ENCODE measurements at places on chromosomes 6 and 20.
A peak's percentile ranks its signal among the peaks of the same experiment; 100 is the strongest.

DNA sequence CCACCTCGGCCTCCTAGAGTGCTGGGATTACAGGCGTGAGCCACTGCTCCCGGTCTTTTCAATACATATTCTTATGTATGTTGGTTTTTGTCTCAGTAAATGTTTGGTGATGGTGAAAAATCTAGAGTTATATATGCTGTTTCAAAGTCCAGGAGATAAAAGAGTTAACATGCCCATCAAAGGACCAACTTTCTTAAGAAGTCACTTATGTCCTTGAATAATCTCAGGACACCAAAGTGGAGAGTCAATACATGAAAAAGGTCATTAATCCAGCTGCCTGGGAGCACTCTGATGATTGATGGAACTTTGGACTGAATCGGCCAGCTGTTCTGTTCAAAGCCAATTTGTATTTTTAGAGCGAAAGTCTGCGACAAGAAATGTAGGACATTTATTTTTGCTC is 59.8 kb upstream of the HDAC2 start:
- DNase-seq: no peak

DNA sequence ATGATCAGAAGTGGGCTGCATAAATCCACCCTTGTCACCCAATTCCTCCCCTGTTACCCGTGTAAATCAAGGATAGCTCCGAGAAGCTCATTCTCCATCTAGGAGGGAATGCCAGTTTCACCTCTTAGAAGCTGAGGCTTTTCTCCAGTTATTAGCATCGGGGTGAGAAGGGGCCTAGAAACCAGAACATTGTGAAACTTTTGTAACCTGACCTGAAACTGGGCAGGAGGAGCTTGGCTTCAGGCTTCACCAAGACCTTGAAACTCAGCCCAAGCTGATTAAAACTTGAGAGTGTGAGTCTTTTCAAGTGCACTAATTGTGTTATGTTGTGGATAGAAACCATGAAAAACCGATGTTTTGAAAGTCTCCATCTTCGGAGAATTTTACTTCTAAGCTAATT is 103.1 kb downstream of the BMP2 start:
- DNase-seq: no peak

- DNase-seq: no peak
Observed at GRCh38 chr6:145878591-145879295, 64.1 kb upstream of the FBXO30 start.

GRCh38 chr6:132719736-132720448 is 6.0 kb upstream of the VNN1 start:
- DNase-seq: no peak

- no peak for DNase-seq
Observed at GRCh38 chr6:143527677-143528076, 16.2 kb upstream of the FUCA2 start.

- DNase-seq: no peak
Observed at GRCh38 chr6:44674226-44675155, 287.0 kb downstream of the CDC5L start.

- no peak for DNase-seq
Observed at GRCh38 chr6:43942011-43942442, 172.0 kb downstream of the VEGFA start.

- DNase-seq: no peak
Observed at GRCh38 chr6:132734694-132735236, 20.9 kb upstream of the VNN1 start.

DNA sequence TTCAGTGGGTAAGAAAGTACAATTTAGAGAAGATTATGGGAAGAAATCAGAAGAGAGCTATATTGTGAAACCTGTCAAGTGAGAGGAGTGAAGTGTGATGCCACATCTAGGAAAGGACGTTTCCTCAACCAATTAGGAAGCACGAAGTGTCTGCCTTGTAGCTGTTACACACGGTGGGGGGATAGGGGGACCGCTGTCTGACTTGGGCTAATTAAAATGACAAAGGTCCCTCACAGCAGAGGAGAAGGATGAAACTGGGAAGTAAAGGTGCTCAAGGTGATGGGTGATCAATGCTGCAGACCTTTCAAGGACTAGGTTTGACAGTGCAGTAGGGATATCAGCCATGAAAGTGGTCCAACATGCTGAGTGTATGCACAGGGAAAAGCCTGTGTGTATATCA is 181.1 kb upstream of the PRSS16 start:
- no peak for DNase-seq

DNA sequence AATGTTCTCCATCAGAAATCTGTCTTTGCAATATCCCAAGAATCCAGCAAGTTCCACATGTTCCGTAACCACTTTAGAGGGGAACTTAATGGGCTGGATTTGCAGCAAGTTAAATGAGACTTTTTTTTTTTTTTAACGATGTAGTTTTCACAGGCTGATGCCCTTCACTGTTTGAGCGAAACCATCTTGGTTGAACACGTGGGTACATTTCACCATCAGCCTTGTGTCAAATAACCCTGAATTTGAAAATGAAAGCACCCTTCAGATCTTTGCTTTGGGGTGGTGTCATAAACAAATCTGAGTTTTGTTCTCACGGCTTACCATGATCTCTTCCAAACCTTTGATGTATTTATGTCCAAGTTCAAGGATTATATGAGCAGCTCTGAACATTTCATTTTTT is 73.7 kb upstream of the EXOC2 start:
- no peak for DNase-seq

- peak; percentile 37 for DNase-seq
Observed at GRCh38 chr20:49534255-49534712, 33.7 kb downstream of the PTGIS start.

DNA sequence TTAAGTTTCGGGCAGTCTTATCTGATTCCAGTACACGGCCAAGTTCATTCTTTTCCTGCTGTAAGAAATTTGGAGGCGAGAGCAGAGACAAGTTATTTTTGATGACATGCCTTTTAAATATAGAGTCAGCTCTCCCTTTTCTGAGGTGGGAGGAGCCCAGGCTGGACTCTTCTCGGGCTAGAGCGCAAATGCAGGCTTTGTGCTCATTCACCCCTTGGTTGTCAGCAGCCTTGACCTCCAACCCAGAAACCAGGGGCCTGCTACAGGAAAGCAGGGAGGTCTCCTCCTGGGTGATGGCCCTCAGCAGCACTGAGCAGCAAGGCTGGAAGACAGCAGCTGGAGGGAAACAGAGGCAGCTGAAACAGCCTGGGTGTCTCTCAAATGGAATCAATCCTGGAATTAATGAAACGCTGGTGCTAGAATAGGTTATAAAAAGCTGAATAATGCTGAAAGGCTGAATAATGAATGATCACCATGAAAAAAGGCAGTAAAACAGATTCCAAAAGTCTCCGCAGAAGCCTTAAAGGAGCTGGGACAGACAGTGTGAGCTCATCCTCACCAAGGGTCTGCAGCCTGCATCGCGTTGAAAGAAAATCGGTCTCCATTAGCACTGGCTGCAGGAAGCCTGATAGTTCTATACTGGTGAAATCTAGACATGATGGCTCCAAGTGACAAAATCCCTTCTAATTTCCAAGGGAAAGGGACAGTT is 28.2 kb upstream of the ECI2 start:
- no peak for DNase-seq

GRCh38 chr6:118697554-118697953 is 46.2 kb upstream of the CEP85L start:
- DNase-seq: no peak

DNA sequence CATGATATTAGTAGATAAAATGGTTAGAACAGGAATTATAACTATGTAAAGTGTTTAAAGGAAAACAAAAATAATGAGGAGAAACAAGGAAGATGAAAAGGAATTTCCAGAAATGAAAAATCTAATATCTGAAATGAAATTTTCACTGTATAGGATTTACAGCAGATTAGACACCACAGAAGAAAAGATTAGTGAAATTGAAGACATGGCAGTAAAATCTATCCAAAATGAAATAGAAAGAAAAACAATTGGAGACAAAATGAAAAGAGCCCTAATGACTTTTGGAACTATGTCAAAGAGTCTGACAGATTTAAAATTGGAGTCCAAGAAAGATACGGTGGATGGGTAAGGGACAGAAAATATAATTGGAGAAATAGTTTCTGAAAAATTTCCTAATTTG is 174.2 kb downstream of the AKAP7 start:
- no peak for DNase-seq

GRCh38 chr6:121520337-121521163 is 85.1 kb downstream of the GJA1 start:
- no peak for DNase-seq

GRCh38 chr20:63403403-63404105 is 42.4 kb upstream of the CHRNA4 start:
- DNase-seq: no peak

- no peak for DNase-seq
Observed at GRCh38 chr6:27049863-27050781, 197.4 kb upstream of the PRSS16 start.

DNA sequence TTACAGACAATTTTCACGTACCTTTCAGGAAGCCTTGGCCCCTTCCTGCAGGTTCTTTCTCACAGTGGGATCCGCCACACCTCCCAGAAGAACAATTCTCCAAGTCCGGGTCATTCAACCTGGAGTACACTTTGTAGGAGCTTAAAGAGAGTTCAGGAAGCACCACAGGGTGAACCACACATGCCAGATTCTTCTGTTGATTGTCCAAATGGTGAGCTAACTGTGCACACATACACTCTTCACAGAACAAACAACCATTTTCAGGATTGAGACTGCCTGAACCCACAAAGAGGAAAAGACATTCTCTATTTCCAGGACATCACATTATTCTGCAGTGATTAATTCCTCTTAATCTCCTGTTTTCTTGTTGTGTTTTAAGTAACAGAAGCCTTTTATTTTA is 51.0 kb downstream of the SCGN start:
- DNase-seq: no peak

GRCh38 chr6:52106994-52107393 is 19.6 kb upstream of the PKHD1 start:
- DNase-seq: no peak

DNA sequence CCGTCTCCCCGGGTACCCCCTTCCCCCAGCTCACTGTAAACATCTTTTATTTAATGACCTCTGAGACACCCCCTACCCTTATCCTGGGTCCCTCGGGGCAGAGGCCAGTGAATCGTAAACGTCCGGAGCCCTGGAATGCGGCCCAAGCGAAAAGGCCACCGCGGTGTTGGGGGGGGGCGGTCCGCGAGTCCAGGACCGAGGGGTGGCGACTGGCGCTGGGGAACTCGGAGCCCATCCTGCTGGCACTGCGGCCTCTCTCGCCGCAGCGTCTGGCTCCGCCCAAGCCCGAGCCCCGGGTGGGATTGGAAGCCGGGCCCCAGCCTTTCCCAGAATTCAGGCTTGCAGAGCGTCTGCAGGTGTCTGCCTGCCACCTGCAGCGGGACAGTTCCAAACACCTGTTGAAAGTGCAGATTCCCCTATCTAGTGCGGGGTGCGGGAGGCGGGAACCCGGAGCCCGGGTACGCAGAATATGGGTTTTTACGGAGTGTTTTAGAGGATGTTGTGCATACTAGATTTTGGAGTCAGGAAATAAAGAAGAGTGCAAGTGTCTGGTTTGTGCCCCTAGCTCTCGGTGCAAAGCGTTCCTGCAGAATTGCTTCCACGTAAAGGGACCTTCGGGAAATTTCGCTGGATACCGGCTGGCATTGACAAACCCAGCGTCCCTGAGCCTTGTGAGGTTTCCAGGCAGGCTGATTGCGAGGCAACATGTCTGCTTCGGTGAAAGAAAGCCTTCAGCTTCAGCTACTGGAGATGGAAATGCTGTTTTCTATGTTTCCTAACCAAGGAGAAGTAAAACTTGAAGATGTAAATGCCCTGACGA is 800 bp downstream of the RWDD2A start:
- DNase-seq: no peak

DNA sequence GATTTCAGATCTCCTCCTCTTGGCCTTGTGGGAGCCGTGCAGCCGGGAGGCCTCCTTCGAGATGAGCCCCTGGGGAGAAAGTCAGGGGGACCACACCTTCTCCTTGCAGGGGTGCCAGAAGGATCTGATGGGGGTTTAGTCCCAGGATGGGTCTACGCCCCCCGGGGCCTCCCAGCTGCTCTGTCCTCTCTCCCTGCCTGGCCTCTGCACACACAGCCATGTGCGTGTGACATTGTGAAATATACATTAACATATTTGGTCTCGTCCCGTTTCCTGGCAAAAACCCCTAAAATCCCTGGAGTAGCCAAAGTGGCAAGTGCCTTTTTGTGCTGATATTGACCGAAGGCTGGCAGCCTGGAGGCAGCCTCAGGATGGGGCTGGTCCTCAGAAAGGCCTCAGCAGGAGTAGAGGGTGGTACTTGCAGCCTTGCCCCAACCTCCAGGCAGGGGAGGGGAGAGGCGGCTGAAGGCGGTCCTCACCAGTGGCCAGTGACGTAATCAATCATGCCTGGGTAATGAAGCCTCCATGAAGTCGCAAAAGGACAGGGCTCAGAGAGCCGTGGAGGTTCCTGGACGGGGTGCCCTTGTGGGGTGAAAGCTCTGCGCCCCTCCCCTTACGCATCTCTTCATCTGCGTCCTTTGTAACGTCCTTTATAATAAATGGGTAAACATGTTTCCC is 5.1 kb upstream of the HELZ2 start:
- DNase-seq: no peak

- DNase-seq: peak; percentile 68
Observed at GRCh38 chr6:42879372-42880239, at the start of gene RPL7L1. Gene RPL7L1, plus strand, starts transcription at chr6:42879616. Its CDS starts 295 bp downstream, at chr6:42879911.

DNA sequence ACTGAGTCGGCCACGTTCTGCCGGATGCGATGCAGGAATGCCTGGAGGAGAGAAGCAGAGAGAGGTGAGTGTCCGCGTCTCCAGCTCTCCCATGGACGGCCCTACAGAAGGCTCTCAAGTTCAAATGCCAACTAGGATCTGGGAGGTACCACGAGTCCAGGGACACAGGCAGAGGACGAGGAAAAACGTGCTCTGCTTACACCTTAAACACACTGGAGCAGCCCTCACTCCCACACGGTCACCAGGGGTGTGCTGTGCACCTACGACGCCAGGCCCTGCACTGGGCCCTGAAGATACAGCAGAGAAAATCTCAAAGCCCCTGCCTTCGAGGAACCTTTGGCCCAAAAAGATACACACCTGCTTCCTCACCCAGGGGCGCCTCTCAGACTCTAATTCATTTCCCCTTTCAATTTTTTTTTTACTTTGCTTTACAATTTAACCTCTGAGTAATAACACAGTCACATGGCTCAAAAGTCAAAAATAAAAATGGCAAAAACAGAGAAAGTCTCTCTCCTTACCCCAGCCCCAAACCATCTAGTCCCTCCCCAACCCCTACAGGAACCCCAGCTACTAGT is 79.9 kb downstream of the PREX1 start:
- no peak for DNase-seq

GRCh38 chr6:105677671-105678475 is 275.0 kb upstream of the PREP start:
- DNase-seq: no peak
